ENCODE measurements at places on chromosomes 7 and 10.

GRCh38 chr7:97090761-97091353, 26.6 kb upstream of the SDHAF3 start:
- DNase-seq = no peak

DNA sequence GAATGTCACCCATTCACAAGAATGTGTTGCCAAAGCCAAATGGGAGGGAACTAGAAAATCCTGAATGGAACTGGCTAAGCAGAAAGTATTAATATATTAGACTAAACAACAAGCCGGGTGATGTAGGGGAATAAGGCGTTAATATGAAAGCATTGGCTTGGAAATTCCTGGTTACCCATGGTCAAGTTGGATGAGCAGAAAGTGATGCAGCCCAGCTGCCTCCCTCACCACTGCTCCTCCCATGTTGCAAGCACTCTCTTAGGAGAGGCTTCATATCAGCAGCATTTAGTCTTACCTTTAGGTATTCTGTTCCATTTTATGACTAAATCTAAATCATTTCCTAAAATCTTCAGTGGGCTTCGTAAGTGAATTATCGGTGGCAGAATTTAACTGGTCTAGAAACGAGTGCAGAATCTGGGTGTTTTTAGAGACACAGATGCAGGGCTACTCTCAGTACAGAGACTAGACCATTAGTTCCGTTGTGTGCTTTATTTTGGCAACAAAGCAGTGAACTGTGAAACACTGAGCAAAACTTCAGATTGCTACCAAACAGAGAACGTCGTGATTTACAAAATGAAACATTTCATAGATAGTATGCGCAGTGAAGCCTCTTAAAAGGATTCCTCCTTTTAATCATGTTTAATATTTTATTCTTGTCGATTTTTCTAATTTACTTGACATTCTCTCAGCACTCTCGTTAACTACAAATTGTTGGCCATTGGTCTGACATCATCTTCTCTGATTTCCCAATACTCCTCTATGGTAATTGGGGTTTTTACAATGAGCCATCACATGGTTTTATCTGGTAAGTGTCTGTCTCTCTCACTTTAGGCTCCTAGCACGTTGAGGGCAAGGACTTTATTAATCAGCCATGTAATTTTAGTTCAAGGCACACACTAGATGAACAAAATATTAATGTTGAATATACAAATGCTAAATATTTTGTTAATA, 22.0 kb upstream of the HGF start:
- no peak for DNase-seq

- DNase-seq = no peak
Measured at GRCh38 chr10:71945819-71946474, 18.2 kb upstream of the CHST3 start.

GRCh38 chr10:34470307-34470706, 344.8 kb downstream of the PARD3 start:
- DNase-seq = no peak

Data from iPS-NIHi11 (cell line).